ENCODE measurements at places on chromosomes 5 and 9. TPM values are rescaled to one million over a fixed set of nuclear protein-coding genes. Genes with fewer than 3 reads are reported as not detected.

Gene PPP2R2B
- not detected for total RNA-seq

Gene PCDHA3
- total RNA-seq = not detected

Gene PRDM9
- not detected for total RNA-seq

Gene YIPF5
- total RNA-seq = 88.7 TPM

Gene SYK
- 6.7 TPM for total RNA-seq

Gene TMC1
- total RNA-seq = not detected

Gene POMT1
- 24.5 TPM for total RNA-seq

GRCh38 chr5:135503871-135504270, 31.9 kb downstream of the NEUROG1 start:
- no peak overlapping the region for H3K27ac ChIP-seq
- H3K4me3 ChIP-seq = no peak overlapping the region
- H3K36me3 ChIP-seq = no peaks in the 10 kb centered on the region
- no peaks in the 10 kb centered on the region for H3K27me3 ChIP-seq

- DNase-seq = peak; percentile 98
- peaks cover 50% of the 10 kb centered on the region for H3K4me1 ChIP-seq
These were observed 151.9 kb downstream of the MACROH2A1 start for GRCh38 chr5:135246923-135247795.

DNA sequence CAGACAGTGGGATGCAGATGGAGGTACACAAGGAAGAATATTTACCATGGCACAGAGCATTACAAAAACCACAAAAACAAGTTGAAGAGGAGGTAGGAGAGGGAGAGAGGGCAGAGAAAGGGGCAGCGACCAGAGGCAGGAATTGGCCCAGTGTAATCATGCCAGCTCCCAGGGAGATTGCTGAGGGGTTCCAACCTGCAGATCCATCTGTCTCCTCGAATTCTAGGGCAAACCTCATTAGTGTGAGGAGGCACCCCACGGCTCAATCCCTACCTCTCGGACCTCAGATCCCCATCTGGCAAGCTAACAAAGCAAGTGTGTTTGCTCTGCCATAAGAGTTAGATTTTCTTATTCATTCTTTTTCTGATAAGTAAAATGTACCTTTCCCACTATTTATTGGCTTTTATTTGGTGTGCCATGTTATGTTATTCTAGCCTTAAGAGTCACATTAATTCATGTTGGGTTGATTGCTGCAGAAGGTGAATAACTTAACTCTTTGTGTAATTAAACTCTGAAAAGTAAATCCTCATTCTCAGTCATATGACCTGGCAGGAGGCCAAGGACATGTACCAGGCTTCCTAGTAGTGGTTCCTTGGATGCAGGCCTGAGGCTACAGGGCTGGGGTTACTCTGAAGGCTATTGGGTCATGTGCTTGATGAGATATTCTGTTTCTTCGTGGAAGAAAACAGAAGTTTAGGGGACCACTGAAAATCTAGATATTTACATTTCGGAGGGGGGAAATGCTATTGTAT, 315.2 kb upstream of the ATP10B start:
- H3K27me3 ChIP-seq = no peaks in the 10 kb centered on the region
- H3K36me3 ChIP-seq = no peaks in the 10 kb centered on the region
- no peak overlapping the region for H3K27ac ChIP-seq
- no peak overlapping the region for H3K4me3 ChIP-seq
- H3K4me1 ChIP-seq = no peaks in the 10 kb centered on the region

DNA sequence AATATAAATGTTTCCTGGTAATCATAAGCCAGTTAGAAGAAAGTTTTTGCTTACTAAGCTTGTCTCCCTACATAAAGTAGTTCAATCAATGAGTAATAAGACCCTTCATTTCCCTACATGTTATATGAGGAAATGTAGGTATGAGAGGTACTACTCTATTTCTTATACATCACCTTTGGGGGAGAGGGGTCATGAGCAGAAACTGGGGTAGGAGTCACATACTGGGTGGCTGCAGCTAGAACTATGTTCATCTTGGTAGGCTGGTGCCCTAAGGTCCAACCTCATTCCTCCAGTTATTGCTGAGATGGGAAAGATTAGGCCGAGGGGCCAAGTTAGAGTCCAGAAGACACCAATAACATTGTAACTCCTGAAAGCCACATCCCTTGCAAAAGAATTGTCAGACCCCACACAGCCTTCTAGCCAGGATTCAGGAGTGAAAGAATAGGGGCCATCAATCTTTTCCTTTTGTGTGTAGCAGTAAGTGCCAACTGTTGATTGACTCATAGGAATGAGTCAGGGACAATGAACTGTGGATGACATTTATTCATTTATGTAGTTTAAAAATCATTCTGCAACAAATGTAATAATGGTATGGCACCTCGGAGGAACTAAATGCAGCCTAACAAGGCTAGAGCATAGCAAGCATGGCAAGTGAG, 21.6 kb upstream of the SREK1 start:
- no peaks in the 10 kb centered on the region for H3K27me3 ChIP-seq
- H3K4me3 ChIP-seq = no peak overlapping the region
- peak; percentile 42 for DNase-seq
- H3K4me1 ChIP-seq = peaks cover 6% of the 10 kb centered on the region

- peaks cover 18% of the 10 kb centered on the region for H3K4me1 ChIP-seq
- peak overlapping the region; percentile 74 for H3K27ac ChIP-seq
- no peaks in the 10 kb centered on the region for H3K27me3 ChIP-seq
- no peak for DNase-seq
These were observed 252.6 kb upstream of the IRX4 start for GRCh38 chr5:2135354-2135753.

- peak overlapping the region; percentile 83 for H3K27ac ChIP-seq
- no peaks in the 10 kb centered on the region for H3K27me3 ChIP-seq
- no peak overlapping the region for H3K4me3 ChIP-seq
- no peaks in the 10 kb centered on the region for H3K36me3 ChIP-seq
- no peak for DNase-seq
- H3K4me1 ChIP-seq = peaks cover 22% of the 10 kb centered on the region
These were observed 75.4 kb downstream of the NREP start for GRCh38 chr5:111681414-111682120.

DNA sequence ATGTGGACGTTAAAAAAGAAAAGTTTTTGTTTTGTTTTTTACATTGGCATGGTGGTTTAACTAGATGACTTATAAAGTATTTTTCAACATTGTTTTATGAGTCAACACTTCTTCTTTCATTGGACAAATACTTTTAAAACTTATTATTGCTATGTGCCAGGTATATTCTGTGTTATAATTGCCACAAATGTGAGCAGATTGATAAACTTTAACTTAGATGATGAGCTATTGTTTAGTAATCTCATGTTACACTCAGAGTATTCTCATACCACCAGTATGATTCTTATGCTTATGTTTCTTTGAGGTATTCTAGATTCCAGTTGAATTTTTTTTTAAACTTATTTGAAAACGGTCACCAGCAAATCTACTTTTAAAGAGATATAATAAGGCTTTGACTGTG, 60.3 kb downstream of the RASA1 start:
- DNase-seq = no peak
- H3K4me3 ChIP-seq = no peak overlapping the region
- H3K27me3 ChIP-seq = no peaks in the 10 kb centered on the region

DNA sequence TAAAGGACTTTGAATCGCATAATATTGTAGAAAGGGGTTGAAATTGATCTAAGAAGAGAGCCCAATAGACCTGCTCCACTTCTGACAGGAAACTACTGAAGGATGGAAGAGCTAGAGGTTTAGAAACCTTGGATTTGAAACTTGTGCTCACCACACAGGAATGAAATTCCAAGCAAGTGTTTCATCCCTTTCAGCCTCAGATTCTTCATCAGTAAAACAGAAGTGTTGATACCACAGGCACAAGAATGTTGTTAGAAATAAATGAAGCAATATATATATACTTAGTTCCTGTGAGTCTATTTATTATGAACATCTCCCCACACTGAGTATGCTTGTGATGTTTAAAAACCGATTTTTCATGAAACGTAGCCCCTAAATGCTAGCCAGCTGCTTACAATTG, 43.8 kb downstream of the PRRC1 start:
- H3K4me3 ChIP-seq = no peak overlapping the region
- H3K27me3 ChIP-seq = no peaks in the 10 kb centered on the region
- no peak overlapping the region for H3K27ac ChIP-seq

DNA sequence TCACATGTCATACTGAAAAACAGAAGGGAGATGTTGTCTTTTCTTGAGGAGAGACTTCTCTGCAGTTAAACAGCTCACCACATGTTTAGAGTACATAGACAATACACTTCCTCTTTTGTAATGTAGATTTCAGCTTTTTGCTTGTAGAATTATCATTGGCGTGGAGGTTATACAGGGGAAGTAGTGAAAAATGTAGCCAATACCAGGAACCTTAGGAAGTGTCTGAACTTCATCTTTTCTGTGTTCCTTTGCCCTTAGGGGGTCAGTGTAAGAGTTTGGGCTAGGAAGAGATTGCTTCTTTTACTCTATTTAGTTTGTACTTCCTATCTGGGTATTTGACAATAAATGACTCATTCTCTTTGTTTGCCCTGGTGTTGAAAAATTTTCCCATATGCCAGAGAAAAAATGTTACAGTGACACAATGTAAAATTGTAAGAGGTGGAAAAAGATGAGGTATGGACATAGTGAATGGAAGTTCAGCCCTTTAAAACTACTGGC, 21.0 kb upstream of the CDKN2B start:
- no peak for DNase-seq
- no peaks in the 10 kb centered on the region for H3K36me3 ChIP-seq
- H3K4me3 ChIP-seq = no peak overlapping the region
- no peak overlapping the region for H3K27ac ChIP-seq
- H3K4me1 ChIP-seq = no peaks in the 10 kb centered on the region

- peak; percentile 83 for DNase-seq
- H3K4me1 ChIP-seq = peaks cover 15% of the 10 kb centered on the region
These were observed 27.6 kb downstream of the IL7R start for GRCh38 chr5:35884191-35884769.

DNA sequence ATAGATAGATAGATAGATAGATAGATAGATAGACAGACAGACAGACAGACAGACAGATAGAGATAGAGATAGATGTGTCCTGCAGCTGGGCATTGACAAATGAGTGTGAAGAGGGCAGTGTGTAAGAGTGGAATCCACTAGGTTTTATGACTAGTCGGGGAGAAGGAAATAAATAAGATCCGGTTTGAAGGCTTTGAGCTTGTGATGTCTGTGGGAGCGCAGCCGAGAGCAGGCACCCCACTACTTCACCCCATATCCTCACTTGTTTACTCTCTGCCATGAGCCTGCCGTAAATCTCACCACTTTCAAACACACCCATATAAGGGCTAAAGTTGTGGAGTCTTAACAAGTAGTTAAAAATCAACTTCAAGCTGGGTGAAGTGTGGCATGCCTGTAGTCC, 1.4 kb upstream of the SUSD1 start:
- H3K27ac ChIP-seq = no peak overlapping the region
- peaks cover 6% of the 10 kb centered on the region for H3K36me3 ChIP-seq
- DNase-seq = no peak

- H3K27me3 ChIP-seq = no peaks in the 10 kb centered on the region
- no peak for DNase-seq
- peaks cover 14% of the 10 kb centered on the region for H3K4me1 ChIP-seq
- H3K4me3 ChIP-seq = no peak overlapping the region
- H3K36me3 ChIP-seq = peaks cover 28% of the 10 kb centered on the region
These were observed 28.0 kb downstream of the TLE1 start for GRCh38 chr9:81661339-81661738.

- H3K4me1 ChIP-seq = peaks cover 20% of the 10 kb centered on the region
- no peak overlapping the region for H3K27ac ChIP-seq
These were observed 20.7 kb upstream of the EPB41L4B start for GRCh38 chr9:109341561-109341960.

DNA sequence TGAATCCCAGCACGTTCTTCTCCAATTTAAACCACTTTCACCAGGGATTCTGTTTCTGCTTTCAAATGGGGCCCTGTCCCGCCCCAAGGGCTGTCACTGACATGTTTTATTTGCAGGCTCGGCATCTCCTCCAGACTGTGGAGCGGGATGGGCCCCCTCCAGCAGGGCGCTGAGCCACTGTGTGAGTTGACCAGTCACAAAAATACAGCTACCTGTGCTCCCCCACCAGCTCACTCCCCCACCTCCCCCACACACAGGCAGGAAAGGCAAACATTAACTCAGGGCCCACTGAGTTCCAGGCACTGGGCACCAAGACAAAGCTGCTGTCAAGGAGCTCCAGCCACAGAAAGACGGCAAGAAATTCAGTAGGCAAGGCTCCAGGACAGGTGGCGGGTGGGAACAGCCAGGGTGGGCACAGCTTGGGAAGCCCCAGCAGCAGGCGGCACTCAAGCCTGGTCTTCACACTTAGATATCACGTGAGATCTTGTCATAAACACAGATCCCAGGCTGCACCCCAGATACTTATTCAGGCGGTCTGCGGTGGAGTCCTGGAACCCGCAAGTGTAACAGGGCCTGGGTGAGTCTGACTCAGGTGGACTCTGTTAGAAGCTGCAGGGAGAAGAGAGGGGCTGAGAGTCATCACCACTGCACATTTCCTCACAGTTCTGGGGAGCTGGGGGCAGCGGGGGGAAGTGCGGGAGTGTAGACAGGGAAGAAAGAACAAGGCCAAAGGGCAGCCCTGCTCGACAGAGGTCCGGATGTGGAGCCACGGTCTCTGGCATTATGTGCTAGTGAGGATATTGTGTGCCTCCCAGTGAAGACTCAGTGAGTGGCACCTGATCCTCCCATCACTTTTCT, 44.7 kb downstream of the OR2V1 start:
- peaks cover 29% of the 10 kb centered on the region for H3K27me3 ChIP-seq
- H3K4me1 ChIP-seq = no peaks in the 10 kb centered on the region
- H3K36me3 ChIP-seq = no peaks in the 10 kb centered on the region

DNA sequence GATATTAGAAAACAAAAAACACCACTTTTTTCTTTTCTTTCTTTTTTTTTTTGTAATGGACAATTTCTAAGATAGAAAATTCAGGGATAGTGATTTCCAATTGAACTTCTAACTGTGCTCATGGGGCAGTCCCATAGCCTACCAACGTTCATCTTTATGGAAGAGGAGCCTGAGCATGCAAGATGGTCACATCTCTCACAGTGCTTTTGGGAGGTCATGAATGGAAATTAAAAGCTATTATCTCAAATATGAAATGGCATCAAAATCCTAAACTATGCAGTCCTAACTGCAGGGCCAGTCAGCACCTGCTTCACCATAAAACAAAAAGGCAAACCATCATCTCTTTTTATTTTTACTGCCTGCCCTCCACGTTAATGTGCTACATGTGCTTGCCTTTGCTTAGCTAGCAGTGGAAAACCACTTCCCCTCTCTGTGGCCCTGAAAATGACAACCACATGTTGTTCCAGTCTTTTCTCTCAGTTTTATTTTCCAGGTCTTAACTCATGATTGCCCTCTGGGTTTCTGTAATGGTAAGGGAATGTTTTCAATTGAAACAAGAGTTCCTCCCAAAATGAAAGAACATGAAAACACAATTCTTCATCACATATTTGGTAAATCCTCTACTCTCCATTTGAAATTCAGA, 16.7 kb downstream of the IFNB1 start:
- H3K4me1 ChIP-seq = no peaks in the 10 kb centered on the region
- no peak for DNase-seq
- H3K36me3 ChIP-seq = no peaks in the 10 kb centered on the region
- H3K27ac ChIP-seq = no peak overlapping the region
- H3K4me3 ChIP-seq = no peak overlapping the region

GRCh38 chr5:41918105-41918504, 7.0 kb upstream of the FBXO4 start:
- H3K36me3 ChIP-seq = peaks cover 67% of the 10 kb centered on the region
- no peaks in the 10 kb centered on the region for H3K4me1 ChIP-seq
- H3K27ac ChIP-seq = no peak overlapping the region
- DNase-seq = no peak

- H3K27ac ChIP-seq = no peak overlapping the region
- H3K27me3 ChIP-seq = peaks cover 38% of the 10 kb centered on the region
- no peaks in the 10 kb centered on the region for H3K36me3 ChIP-seq
- no peaks in the 10 kb centered on the region for H3K4me1 ChIP-seq
- DNase-seq = no peak
- H3K4me3 ChIP-seq = no peak overlapping the region
These were observed 69.5 kb downstream of the GTF3C4 start for GRCh38 chr9:132739710-132740310.

Measured in MCF 10A (cell line).